PC-9 (cell line): ENCODE measurements at places on chromosomes 3 and 15. TPM values are rescaled to one million over a fixed set of nuclear protein-coding genes. Genes with fewer than 3 reads are reported as not detected.
A peak's percentile ranks its signal among the peaks of the same experiment; 100 is the strongest.

DNA sequence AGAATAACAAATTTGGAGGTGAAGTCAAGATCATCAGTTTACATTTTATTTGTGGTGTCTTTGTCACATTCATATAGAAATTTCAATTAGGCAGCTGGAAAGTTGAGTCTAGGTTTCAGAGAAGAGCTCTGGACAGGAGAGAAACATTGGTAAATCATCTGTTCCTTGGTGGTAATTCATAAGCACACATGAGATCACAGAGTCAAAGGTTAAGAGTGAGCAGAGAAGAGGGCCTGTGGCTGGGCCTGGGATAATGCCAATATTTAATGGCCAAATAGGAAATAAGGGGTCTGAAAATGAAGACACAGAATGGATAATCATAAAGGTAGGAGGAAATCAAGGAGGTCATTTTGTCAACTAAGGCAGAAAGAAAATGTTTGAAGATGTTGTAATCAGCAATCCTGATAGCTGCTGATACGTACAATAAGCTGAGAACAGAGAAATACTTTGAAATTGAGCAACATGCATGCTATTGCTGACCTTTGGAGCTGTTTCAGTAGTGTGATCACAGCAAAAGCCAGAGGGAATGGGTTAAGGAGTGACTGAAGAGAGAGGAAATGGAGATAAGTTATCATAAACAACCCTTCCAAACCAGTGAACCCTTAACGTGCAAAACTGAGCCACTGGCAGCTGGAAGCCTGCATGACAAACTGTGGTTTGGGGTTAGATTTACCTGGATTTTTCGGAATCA, 692.8 kb downstream of the AGBL1 start:
- H3K4me3 ChIP-seq, result no peak overlapping the region
- no peaks in the 10 kb centered on the region for H3K27me3 ChIP-seq
- no peak overlapping the region for H3K27ac ChIP-seq

DNA sequence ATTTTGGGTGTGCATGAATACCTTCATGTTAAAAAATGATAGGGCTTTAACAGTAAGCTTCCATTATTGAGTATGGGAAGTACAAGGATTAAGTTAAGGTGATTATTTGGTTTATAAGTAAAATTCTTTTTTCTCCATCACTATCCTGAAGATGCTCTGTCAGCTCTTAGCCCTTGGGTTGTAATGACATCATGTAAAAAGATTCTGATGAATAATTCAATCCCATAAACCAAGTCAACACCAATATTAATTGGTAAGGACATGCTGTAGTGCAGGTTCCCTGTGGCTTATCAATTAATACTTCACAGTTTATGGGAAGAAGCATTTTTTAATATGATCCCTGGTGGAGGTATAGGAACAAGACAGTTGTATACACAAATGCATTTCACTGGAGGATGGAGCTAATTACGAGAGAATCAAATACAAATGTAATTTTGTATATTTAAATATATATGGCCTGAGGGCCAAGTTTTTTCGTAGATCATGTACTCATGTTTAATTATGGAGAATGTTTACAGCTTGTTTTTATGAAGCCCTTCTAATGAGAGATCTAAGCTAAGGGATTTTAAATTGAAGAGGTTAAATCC, 87.6 kb downstream of the SLC49A4 start:
- DNase-seq, result no peak
- no peaks in the 10 kb centered on the region for H3K4me1 ChIP-seq
- H3K27ac ChIP-seq, result no peak overlapping the region

GRCh38 chr3:15499536-15499935, 22.0 kb downstream of the COLQ start:
- DNase-seq, result no peak
- no peak overlapping the region for H3K27ac ChIP-seq
- H3K4me3 ChIP-seq, result no peak overlapping the region
- peaks cover 14% of the 10 kb centered on the region for H3K27me3 ChIP-seq

DNA sequence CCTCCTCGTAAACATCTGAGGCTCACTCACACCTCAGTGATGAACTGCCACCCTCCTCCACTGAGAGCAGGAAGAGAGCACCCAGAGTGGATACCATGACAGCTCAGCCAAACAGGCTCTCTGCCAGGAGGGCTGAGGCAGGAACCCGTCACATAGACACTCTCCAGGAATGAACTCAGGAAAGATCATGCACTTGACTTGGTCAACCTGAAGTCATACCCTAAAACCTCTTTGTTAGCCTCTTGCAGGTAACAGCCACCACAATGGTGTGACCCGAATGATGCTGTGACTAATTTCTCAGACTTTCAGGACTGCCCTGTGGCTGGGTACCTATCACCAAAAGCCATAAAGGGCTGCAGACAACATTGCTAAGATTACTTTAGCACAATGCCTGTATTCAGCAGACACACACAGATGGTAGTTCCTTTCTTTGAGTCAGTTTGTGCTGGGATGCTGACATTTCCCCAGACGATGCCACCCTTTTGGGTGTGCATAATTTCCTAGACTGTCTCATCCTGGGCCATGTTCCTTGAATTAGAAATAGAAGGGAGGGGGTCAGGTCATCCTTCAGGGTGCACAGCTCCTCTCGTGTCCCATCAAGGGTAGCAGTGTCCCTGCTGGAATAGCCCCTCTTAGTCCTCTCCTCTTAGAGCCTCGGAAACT, 30.3 kb downstream of the CX3CR1 start:
- no peak overlapping the region for H3K27ac ChIP-seq
- H3K4me1 ChIP-seq, result no peaks in the 10 kb centered on the region
- H3K36me3 ChIP-seq, result no peaks in the 10 kb centered on the region
- peaks cover 48% of the 10 kb centered on the region for H3K27me3 ChIP-seq
- DNase-seq, result no peak
- no peak overlapping the region for H3K4me3 ChIP-seq

Gene PLCL2
- total RNA-seq, result 4.4 and 4.6 TPM in 2 replicates

DNA sequence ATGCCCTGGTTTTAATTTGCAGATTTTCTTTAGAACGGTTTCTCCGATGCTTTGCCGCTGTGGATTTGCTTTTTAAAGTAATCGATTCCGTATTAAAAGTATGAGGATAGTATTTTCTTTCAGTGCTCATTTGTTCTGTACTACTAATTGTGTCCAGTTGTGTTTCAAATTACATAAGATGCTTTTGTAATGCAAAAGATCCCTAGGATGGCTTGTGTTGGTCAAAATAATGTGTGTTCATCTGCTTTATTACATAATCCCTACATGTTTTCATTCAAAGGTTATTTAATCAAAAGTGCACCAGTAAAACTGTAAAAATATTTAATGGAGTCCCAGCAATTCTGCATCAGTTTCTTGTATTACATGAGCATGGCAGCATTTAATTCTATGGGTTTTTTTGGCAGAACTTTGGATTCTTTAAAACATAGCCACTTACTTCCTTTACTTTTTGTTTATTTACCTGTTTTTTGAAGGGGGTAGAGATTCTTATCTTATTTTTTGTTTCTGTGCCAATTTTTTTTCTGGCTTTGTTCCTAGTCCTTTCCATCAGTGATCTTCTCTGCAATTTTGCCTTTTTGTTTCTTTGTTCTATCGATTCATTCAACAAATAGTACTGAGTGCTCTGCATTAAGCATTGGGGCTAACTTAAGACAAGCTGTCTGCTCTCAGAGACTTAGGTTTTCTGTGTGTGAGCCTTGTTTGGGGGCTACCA, 352.8 kb downstream of the LRTM1 start:
- H3K4me1 ChIP-seq, result no peaks in the 10 kb centered on the region
- DNase-seq, result no peak
- no peaks in the 10 kb centered on the region for H3K36me3 ChIP-seq
- H3K27me3 ChIP-seq, result peaks cover 22% of the 10 kb centered on the region
- no peak overlapping the region for H3K4me3 ChIP-seq

DNA sequence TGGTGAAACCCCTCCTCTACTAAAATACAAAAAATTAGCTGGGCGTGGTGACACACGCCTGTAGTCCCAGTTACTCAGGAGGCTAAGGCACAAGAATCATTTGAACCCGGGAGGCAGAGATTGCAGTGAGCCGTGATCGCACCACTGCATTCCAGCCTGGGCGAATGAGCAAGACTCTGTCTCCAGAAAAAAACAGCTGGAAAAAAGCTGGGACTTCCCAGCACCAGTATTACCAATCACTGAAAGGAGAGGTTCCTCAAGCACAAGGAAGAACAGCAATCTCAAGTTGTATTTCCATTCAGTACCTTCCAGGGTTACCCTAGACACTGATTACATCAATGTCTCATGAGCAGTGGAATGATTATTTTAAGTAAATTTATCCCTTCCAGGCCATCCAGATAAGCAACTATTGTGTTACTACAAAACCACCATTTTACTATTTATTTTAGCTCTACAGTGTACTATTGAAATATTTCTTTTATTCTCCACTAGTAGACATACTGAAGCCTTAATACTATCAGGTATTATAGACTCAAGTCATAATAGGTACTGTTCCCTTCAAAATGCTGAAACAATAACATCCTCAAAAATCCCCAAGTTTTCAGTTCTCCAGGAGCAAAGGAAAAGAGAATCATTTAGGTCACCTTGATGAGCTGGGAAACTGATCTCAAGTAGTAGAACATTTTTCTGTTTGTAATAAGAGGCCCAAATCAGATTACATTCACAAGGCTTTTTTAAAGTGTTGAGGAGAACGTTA, 54.8 kb upstream of the VGLL4 start:
- peaks cover 38% of the 10 kb centered on the region for H3K4me1 ChIP-seq
- H3K27me3 ChIP-seq, result no peaks in the 10 kb centered on the region
- DNase-seq, result no peak
- H3K36me3 ChIP-seq, result peaks cover 38% of the 10 kb centered on the region

GRCh38 chr3:70806556-70806955, 494.1 kb upstream of the MDFIC2 start:
- H3K4me3 ChIP-seq, result no peak overlapping the region
- no peak for DNase-seq
- H3K27me3 ChIP-seq, result peaks cover 5% of the 10 kb centered on the region
- H3K4me1 ChIP-seq, result no peaks in the 10 kb centered on the region

Gene NMNAT3
- total RNA-seq, result 1.6 and 3.0 TPM in 2 replicates

DNA sequence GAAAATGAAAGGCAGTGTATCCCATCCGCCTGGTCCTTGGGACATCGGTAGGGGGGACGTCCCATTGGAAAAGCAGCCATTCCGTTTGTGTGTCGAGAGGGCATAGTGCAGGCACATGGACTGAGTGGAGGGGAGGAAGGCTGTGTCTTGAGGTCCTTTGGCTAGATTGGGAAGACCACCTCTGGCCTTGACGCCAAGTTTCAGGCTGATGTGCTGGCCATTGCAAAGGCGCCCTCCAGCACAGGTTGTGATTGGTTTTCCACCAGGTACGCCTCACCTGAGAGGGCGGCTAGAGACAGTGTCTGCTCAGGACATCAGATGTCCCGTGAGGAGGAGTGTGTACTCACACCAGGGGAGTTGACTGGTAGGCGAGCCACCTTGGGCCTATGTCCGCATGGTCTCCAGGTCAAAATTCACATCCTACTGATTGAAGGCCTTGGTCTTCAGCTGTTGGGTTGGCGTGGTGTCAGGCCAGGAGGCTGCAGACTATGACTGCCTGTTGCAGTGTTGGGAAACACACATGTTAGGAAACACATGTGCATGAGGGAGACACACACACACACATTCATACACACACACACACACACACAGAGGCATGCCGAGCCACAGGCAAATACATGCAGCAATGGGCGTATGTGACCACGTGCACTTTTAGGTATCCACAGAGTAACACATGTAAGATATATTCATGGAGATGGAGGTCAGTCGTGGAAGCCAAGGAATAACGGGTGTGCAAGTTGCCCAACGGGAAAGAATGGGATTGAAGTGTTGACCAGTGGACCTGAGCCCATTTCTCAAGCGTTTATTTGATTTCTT, 98.4 kb downstream of the SNRPN start:
- no peak for DNase-seq
- H3K4me3 ChIP-seq, result no peak overlapping the region
- H3K4me1 ChIP-seq, result no peaks in the 10 kb centered on the region
- H3K36me3 ChIP-seq, result no peaks in the 10 kb centered on the region
- H3K27ac ChIP-seq, result no peak overlapping the region

Gene DNAH1
- total RNA-seq, result 5.9 and 6.6 TPM in 2 replicates

GRCh38 chr3:194431554-194431953, 32.5 kb upstream of the GP5 start:
- H3K36me3 ChIP-seq, result peaks cover 79% of the 10 kb centered on the region
- no peaks in the 10 kb centered on the region for H3K27me3 ChIP-seq

Gene FBXW12
- not detected in 2 replicates for total RNA-seq

DNA sequence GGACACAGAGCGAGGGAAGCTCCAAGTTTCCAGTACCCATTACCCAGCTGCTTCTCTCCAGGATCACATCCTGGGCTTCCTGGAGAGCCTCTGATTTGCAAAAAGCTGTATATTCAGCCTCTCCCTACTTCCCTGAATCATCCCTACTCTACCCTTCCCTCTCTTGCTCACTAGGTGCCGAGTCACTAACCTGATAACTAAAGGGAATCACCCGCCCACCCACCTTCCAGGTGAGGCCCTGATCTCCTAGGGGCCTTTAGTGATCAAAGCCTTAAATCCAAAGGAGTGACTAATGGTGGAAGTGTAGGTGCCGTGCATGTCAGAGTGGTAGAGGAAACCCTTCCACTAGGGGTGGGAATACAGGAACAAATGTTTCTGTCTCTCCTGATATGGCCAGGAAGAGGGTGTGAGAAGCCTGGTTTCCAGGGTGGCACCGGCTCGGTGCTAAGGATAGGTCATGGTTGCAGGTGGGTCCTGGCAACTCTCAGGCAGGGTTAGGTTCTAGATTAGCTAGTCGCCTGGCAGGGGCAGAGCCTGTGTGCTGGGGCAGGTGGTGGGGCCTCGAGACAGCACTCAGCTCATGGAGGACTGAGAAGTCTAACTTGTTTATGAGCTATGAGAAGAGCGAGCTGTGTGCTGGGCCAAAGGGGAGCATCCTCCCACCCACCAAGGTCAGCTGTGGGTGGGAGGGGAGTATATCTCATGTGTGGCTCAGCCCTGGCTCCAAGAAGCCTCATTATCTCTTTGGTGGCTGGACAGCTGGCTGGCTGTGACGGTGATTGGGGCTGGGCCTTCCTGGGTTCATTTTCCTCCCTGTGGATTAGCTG, 10.1 kb downstream of the SEMA7A start:
- H3K4me1 ChIP-seq, result peaks cover 65% of the 10 kb centered on the region
- no peaks in the 10 kb centered on the region for H3K36me3 ChIP-seq
- no peak overlapping the region for H3K4me3 ChIP-seq
- DNase-seq, result peak; percentile 78

Gene PLOD2
- total RNA-seq, result 27.4 and 30.3 TPM in 2 replicates

DNA sequence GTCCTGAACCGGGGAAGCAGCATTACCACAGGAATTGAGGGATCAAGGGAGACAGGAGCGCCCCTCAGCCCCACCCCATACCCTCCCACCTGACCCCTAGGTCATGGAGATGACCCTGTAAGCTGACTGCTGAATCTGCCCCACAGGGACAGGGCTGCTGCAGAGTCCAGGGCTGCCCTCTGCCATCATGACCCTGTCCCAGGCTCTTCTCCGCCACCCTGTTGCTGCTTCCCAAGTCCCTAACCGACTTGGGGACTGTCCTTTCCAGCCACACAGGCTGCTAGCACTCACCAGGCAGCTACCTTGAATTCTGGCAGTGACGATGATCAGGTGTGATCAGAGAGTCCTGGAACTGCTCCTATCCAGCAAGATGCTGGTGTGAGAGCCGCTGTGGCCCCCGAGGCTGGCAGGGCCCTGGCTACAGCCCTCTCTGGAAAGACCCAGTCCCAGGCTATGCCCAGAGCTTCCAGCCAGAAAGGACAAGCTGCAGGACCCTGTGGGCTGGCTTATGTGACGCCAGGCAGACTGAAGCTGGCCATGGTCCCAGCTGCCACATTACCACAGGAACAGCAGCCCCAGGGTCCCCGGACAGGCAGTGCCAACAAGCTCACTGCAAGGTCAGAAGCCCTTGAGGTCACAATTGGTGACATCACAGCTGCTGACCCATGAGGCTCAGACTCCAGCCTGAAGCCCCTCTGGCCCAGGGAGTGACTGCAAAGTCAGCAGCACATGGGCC, at the start of gene C3orf22:
Gene C3orf22, minus strand, starts transcription at position 597 of the 736 bp plus-strand sequence. CDS start 5,542 bp downstream, outside the sequence.
- no peak for DNase-seq
- H3K4me3 ChIP-seq, result no peak within 1 kb of the TSS
- no peaks in the 10 kb centered on the region for H3K36me3 ChIP-seq
- H3K4me1 ChIP-seq, result no peaks in the 10 kb centered on the region
- H3K27ac ChIP-seq, result no peak within 1 kb of the TSS
